Caco-2 (cell line): ENCODE measurements at places on chromosomes 5 and 9.
A peak's percentile ranks its signal among the peaks of the same experiment; 100 is the strongest.

- no peaks in the 10 kb centered on the region for H3K27me3 ChIP-seq
- no peaks in the 10 kb centered on the region for H3K36me3 ChIP-seq
- H3K4me3 ChIP-seq, result no peak overlapping the region
- H3K27ac ChIP-seq, result peak overlapping the region; percentile 40
- H3K4me1 ChIP-seq, result no peaks in the 10 kb centered on the region
- peak; percentile 71 for DNase-seq
Observed at GRCh38 chr5:126676195-126676624, 75.5 kb downstream of the PHAX start.

- H3K27me3 ChIP-seq, result no peaks in the 10 kb centered on the region; the same call in 1 of the 2 replicates
- no peak for DNase-seq
- no peak within 1 kb of the TSS for H3K4me3 ChIP-seq
- H3K4me1 ChIP-seq, result no peaks in the 10 kb centered on the region
Observed at GRCh38 chr5:1225081-1225480, at the start of gene SLC6A18. Gene SLC6A18, plus strand, starts transcription at chr5:1225381. Its CDS starts 97 bp downstream, at chr5:1225478.

GRCh38 chr9:20760246-20760891 is 76.3 kb downstream of the FOCAD start:
- H3K27ac ChIP-seq, result no peak overlapping the region
- no peaks in the 10 kb centered on the region for H3K27me3 ChIP-seq
- no peaks in the 10 kb centered on the region for H3K36me3 ChIP-seq
- no peak overlapping the region for H3K4me3 ChIP-seq
- no peak for DNase-seq

- H3K27ac ChIP-seq, result no peak overlapping the region
- no peaks in the 10 kb centered on the region for H3K27me3 ChIP-seq
- H3K36me3 ChIP-seq, result no peaks in the 10 kb centered on the region
- H3K4me1 ChIP-seq, result peaks cover 5% of the 10 kb centered on the region; the same call in 1 of the 2 replicates
- DNase-seq, result no peak
Observed at GRCh38 chr9:125447202-125447802, 185.7 kb downstream of the GAPVD1 start.

DNA sequence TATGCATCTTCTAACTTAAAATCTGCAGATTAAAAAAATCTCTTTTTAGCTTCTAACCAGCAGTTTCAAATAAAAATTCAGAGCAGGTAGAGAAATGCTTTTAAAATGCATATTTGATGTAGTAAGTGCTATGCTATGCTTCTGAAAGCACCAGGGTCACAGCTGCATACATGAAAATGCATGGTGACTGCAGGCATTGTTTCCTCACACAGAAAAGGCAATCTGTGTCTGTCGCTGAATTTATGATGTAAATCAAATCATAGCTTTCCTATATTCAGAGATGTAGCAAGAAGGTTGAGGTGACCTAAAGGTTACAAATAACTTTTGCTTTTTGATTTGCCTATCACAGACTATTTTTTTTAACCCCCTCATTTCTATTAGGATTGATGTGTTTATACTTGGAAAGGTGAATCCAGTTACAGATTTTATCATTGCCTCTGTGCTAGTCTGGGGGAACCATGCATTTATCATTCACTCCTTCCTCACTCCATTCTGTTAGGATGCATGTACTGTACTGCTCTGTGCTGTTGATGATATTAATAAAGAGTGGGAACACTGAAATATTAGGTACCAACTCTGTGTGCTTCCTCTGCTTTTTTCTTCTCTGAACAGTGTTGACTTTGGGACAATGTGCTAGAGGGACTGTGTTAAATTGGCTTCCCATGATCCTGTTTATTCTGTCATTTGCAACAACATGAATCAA is 65.6 kb downstream of the FOCAD start:
- no peak for DNase-seq
- H3K36me3 ChIP-seq, result no peaks in the 10 kb centered on the region
- no peak overlapping the region for H3K4me3 ChIP-seq

DNA sequence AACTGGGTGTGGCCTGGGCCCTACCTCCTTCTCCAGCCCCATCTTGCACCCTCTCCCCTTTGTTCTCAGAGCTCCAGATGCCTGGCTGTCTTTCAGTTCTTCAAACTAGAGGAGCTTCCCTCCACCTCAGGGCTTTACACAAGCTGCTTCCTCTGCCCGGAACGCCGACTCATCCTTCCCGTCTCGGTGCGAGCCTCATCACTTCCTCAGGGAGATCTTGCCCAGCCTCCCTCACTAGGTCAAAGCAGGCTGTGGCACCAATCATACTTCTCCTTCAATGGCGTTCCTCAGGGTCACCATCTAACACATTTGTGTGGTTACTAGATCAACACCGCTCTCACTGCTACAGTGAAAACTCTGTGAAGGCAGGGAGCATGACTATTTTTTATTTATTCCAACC is 56.2 kb upstream of the ZSWIM6 start:
- H3K4me1 ChIP-seq, result peaks cover 10% of the 10 kb centered on the region
- H3K27ac ChIP-seq, result no peak overlapping the region
- H3K4me3 ChIP-seq, result no peak overlapping the region
- no peaks in the 10 kb centered on the region for H3K36me3 ChIP-seq

- no peaks in the 10 kb centered on the region for H3K36me3 ChIP-seq
- peak; percentile 17 for DNase-seq
- no peaks in the 10 kb centered on the region for H3K27me3 ChIP-seq
- H3K27ac ChIP-seq, result no peak overlapping the region
- no peaks in the 10 kb centered on the region for H3K4me1 ChIP-seq
Observed at GRCh38 chr9:134189145-134189469, 24.7 kb upstream of the RNU6ATAC start.

DNA sequence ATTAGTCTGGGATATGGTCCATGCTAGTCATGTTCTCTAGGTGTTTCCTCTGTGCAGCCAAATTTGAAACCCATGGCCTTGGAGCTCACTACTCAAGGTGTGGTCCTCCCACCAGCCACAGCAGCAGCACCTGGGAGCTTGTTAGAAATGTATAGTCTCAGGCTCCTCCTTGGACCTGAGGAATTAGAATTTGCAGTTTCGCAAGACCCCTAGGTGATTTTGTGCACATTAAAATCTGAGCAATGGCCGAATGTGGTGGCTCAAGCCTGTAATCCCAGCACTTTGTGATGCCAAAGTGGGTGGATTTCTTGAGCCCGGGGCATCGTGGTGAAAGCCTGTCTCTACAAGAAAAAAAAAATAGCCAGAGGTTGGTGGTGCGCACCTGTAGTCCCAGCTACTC is 72.3 kb upstream of the NEK6 start:
- H3K27ac ChIP-seq, result no peak overlapping the region
- no peaks in the 10 kb centered on the region for H3K4me1 ChIP-seq
- no peaks in the 10 kb centered on the region for H3K36me3 ChIP-seq
- no peak overlapping the region for H3K4me3 ChIP-seq
- no peak for DNase-seq
- no peaks in the 10 kb centered on the region; the same call in none of the 2 replicates for H3K27me3 ChIP-seq

DNA sequence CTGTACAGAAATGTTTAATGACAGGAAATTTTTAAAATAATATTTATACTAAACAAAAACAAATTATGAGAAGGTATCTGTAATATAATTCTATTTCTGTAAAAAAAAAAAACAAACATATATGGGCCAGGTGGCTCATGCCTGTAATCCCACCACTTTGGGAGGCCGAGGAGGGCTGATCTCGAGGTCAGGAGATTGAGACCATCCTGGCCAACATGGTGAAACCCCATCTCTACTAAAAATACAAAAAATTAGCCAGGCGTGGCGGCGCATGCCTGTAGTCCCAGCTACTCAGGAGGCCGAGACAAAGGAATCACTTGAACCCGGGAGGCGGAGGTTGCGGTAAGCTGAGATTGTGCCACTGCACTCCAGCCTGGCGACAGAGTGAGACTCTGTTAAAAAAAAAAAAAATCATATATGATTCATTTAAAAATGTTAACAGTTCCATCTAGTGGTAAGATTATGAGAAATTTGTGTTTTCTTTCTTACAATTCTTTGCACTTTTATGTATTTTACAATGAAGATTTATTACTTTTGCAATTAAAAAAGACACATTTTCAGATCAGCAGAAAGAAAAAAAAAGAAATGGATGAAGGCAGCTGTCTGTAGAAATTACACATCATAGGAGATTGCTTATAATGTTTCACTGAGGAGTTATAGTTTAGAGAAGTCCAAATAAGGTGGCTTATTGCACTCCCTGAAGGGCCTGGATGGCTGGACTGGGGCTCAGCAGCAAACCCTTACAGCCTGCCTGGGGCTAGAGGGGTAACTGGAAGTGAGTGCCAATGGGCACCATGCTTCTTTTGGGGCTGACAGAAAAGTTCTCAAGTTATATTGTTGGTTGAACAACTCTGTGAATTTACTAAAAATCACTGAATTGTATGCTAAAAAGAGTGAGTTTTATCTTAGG is 20.3 kb downstream of the C9orf153 start:
- DNase-seq, result no peak
- H3K36me3 ChIP-seq, result no peaks in the 10 kb centered on the region
- H3K4me3 ChIP-seq, result no peak overlapping the region
- H3K4me1 ChIP-seq, result no peaks in the 10 kb centered on the region

GRCh38 chr9:125513668-125514413 is 193.2 kb downstream of the MAPKAP1 start:
- H3K4me1 ChIP-seq, result peaks cover 19% of the 10 kb centered on the region
- no peak for DNase-seq
- no peaks in the 10 kb centered on the region for H3K27me3 ChIP-seq
- no peak overlapping the region for H3K27ac ChIP-seq

- H3K27ac ChIP-seq, result no peak overlapping the region
- no peak overlapping the region for H3K4me3 ChIP-seq
- no peak for DNase-seq
- H3K27me3 ChIP-seq, result no peaks in the 10 kb centered on the region
- H3K4me1 ChIP-seq, result no peaks in the 10 kb centered on the region
Observed at GRCh38 chr9:104276709-104277245, 182.7 kb downstream of the SMC2 start.

GRCh38 chr9:70410368-70410767 is 4.1 kb downstream of the KLF9 start:
- H3K27ac ChIP-seq, result no peak overlapping the region
- no peak overlapping the region for H3K4me3 ChIP-seq
- no peaks in the 10 kb centered on the region for H3K27me3 ChIP-seq

GRCh38 chr9:93252116-93252780 is 68.3 kb downstream of the WNK2 start:
- no peaks in the 10 kb centered on the region for H3K4me1 ChIP-seq
- H3K27me3 ChIP-seq, result no peaks in the 10 kb centered on the region
- no peak overlapping the region for H3K27ac ChIP-seq
- H3K36me3 ChIP-seq, result no peaks in the 10 kb centered on the region
- DNase-seq, result no peak

DNA sequence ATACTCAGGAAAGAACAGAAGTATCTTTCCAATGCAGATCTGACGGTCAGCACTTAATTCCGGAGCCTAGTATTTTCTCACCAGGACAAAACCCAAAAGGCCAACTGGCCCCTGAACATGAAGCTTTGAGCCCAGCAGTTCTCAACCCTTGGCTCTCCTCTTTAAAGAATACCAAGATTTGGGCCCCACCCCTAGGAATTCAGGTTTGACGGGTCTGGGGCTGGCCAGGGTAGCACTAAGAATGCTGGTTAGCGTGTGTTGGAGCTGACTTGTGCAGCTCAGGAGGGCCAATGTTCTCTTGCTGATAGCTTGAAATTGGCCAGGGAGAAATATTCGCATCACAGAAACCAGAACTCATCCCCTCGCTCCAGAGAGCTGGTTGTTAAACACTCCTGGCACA is 88.3 kb upstream of the PTCH1 start:
- no peak overlapping the region for H3K4me3 ChIP-seq
- H3K27me3 ChIP-seq, result no peaks in the 10 kb centered on the region
- no peak overlapping the region for H3K27ac ChIP-seq

DNA sequence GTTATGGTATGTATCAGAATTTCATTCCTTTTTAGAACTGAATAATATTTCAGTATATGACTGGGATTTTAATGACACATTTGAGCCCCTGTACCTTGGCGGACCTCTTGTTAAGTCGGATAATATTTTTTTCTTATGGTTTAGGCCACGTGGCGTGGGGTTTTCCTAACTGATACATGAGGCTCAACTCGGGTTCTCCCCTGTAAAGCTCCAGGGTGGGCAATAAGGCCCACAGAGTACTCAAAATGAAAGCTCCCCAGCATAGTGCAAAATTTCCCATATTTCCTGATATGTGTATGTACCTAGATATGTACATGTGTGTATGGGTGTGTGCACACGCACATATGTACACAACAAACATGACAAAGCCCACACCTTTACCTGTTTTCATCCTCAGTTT is 24.5 kb downstream of the TICAM2 start:
- no peaks in the 10 kb centered on the region for H3K4me1 ChIP-seq
- H3K36me3 ChIP-seq, result no peaks in the 10 kb centered on the region
- H3K4me3 ChIP-seq, result no peak overlapping the region
- no peak overlapping the region for H3K27ac ChIP-seq

DNA sequence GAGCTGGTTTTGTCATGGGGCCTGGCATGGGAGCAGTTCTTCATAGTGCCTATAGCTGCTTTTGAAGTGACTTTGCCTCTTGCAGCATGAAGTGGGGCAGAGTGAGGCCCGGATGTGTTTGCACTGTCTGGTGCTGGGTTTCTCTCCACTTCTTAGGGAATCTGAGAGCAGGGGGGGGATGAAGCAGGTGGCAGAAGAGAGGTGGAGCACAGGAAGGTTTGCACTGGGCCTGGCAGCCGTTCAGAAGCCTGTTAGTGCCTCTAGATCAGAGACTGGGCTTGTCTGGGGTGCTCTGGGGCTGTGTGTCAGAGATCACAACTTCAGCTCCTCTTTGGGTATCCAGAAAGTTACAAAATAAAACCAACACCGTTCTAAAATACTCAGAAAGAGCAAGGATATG is 18.4 kb downstream of the USP20 start:
- no peak overlapping the region for H3K4me3 ChIP-seq
- H3K4me1 ChIP-seq, result no peaks in the 10 kb centered on the region; the same call in 1 of the 2 replicates
- no peak overlapping the region for H3K27ac ChIP-seq
- H3K27me3 ChIP-seq, result no peaks in the 10 kb centered on the region
- H3K36me3 ChIP-seq, result no peaks in the 10 kb centered on the region
- no peak for DNase-seq

- no peak overlapping the region for H3K4me3 ChIP-seq
- H3K27ac ChIP-seq, result no peak overlapping the region
- H3K36me3 ChIP-seq, result no peaks in the 10 kb centered on the region
- DNase-seq, result no peak
- H3K4me1 ChIP-seq, result no peaks in the 10 kb centered on the region; the same call in 1 of the 2 replicates
Observed at GRCh38 chr5:76983468-76983867, 30.6 kb downstream of the CRHBP start.

DNA sequence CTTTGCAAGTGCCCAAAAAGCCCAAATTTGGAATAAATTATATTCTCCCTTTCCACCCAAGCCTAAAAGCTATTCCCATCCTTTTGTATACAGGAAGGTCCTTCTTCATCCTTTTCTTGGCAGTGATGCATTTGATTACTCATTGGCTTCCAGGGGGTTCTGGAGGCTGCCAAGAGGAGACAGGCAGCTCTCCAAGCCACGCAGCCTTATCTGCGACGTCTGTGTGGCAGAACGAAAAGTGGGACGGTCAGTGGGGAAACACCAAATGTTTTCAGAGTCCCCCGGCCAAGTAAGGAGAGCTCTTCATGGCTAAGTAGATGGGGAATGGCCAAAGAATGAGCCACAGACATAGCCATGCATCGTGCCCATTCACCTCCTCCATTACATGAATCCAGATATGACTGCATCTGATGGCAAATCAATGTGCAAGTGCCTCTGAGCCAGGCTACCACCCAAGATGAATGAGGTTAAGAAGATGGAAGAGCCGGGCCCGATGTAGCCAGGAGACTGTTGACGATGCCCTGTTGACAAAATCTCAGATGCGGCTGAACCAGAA is 12.1 kb downstream of the ADAM19 start:
- H3K27me3 ChIP-seq, result no peaks in the 10 kb centered on the region
- H3K4me3 ChIP-seq, result no peak overlapping the region
- H3K36me3 ChIP-seq, result no peaks in the 10 kb centered on the region
- peaks cover 4% of the 10 kb centered on the region for H3K4me1 ChIP-seq
